ENCODE measurements at places on chromosomes 2 and 18. TPM values are rescaled to one million over a fixed set of nuclear protein-coding genes. Genes with fewer than 3 reads are reported as not detected.

Gene SERPINB13
- not detected for polyA plus RNA-seq

Gene NDUFV2
- 241 TPM for polyA plus RNA-seq

Gene SAG
- polyA plus RNA-seq: not detected

Gene IL1A
- 0.24 TPM for polyA plus RNA-seq

Gene NT5C1B
- not detected for polyA plus RNA-seq

Gene AMER3
- 0.99 TPM for polyA plus RNA-seq

Gene AGFG1
- polyA plus RNA-seq: 116 TPM

Gene IL36B
- polyA plus RNA-seq: not detected

Gene POLE4
- polyA plus RNA-seq: 116 TPM

Gene HAAO
- polyA plus RNA-seq: 147 TPM
